Stimulated activated CD8-positive, alpha-beta memory T cell treated with anti-CD3 and anti-CD28 coated beads, Interleukin-15, amount 100 ng/mL, for 48 hours (primary cell): ENCODE measurements at places on chromosomes 2 and 18.

- DNase-seq = peak; percentile 66
Measured at GRCh38 chr2:12501469-12502158, 215.1 kb upstream of the TRIB2 start.

DNA sequence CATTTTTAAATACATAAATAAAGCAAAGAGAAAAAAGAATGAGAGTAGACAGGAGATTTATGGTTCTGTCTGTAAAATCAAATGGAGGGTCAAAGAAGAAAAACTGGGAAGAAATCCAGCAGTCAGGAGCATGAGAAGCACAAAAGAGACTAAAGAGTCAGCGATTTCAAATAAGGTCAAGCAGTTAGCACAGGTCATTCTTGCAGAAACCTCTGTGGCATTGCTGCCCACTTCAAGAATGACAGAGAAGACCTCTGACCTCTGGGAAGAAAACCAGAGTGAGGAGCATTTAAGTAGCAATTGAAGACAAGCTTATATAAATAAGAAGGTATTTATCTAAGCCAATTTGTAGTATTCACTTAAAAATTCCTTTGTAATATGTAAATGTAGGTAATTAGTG lies 172.0 kb upstream of the SPOPL start:
- DNase-seq = no peak

- DNase-seq = no peak
Measured at GRCh38 chr2:119823734-119824334, 64.1 kb downstream of the PTPN4 start.

DNA sequence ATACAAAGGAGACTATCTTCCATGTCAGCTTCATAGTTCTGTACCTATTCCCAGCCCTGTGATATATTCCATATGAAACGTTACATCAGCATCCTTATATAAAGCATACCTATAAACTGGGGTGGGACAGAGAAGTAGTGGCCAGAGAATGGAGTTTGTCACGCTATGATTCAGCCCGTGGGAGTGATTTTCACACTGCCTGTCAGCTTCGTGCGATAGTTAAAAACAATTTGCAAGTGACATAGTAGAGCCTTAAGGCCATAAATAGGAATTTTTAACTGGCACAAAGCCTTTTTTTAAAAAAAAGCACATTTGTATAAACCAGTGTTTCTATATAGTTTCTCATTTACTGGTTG lies 30.2 kb downstream of the PKP4 start:
- no peak for DNase-seq

GRCh38 chr2:86821842-86822241 lies 31.1 kb upstream of the CD8A start:
- no peak for DNase-seq

DNA sequence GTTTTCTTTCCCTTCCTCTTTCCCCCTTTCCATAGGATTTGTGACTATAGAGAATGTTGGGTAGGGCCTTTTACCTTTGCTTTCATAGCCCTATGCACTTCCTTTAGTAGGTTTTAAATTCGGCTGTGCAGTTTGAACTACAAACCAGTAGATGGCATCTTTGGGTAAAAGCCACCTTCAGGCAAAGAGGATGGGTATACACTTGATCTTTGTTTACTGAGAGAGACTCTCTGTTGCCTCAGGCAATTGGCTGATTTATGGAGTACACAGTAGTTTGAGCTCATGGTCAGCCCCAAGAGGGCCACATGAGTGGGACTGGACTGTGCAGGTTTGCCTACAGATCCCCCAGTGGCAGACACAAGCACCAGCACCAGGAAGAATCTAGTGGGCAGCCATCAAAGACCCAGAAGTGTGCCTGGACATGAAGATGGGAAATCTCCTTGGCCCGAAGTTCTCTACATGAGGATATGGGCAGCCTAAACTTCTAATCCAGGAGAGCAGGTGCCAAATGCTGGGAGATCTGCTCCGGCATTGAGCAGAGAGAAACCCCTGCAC lies 1304.3 kb upstream of the DDX18 start:
- DNase-seq = no peak

- DNase-seq = no peak
Measured at GRCh38 chr2:191100216-191100615, 50.6 kb downstream of the STAT4 start.

- DNase-seq = no peak
Measured at GRCh38 chr2:158733430-158733755, 61.7 kb upstream of the DAPL1 start.

- DNase-seq = no peak
Measured at GRCh38 chr2:213227458-213227857, 56.8 kb upstream of the SPAG16 start.

DNA sequence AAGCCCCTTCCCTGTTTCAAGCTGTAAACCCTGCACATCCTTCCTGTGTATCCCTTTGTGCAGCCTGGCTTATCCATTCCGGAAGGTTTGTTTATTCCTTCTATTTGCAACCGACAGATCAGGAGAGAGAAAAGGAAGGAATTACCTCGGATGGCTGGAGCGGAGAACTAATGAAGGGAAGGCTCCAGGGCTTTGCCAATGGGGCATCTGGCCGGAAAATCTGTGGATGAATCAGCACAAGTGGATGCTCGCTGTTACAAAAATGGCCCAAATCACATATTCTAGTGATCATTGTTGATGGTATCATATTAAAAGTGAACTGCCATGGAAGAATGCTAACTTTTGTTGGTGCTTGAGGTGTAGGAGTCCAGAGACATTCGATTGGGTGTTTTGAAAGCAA lies 97.1 kb downstream of the AQP4 start:
- no peak for DNase-seq

DNA sequence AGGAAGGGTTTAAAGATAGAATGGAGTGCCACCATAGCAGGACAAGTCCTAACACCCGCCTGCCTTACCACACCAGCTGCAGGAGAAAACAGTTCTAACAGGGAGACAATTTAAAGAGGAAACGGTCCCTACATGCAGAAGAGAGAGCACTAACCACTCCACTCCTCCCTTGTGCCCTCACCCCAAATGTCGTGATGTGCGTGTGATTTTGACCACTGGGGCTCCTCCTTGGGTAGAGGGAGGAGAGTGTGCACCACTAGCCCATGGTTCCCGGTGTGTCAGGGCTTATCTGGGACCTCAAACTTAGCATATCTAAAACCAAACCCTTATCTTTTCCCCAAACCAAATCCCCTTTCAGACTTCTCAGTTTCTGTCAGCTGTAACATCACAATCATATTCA lies 105.5 kb upstream of the CCDC68 start:
- DNase-seq = no peak

GRCh38 chr2:212005085-212005671 lies 533.4 kb downstream of the ERBB4 start:
- no peak for DNase-seq

GRCh38 chr18:69872661-69873060 lies 75.0 kb downstream of the CD226 start:
- DNase-seq = no peak

- no peak for DNase-seq
Measured at GRCh38 chr18:77304268-77304667, 54.6 kb downstream of the GALR1 start.
